Inflammatory macrophage treated with lipopolysaccharide for 4 hours (primary cell): ENCODE measurements at places on chromosomes 5 and 9.

- no peak for DNase-seq
These were observed 213.9 kb downstream of the BNC2 start for GRCh38 chr9:16656432-16657169.

- DNase-seq = no peak
These were observed 46.1 kb upstream of the CLPTM1L start for GRCh38 chr5:1390861-1391600.

DNA sequence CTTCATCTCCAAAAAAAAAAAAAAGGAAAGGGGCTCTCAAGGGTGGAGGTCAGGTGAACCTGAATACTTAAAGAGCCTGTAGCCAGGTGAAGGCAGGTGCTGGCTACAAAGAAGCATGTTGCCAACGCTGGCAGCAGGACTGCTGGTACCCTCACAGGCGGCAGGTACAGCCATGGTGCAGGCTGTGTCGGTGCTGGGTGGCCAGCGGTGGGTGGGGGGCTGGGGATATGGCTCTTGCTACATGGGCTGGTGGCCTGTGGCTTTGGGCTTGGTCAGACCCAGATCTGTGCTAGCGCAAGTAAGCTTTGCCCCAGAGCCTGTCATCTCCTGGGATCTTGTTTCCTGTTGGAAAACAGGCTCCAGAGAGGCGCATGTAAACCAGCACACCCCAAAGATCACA lies 86.3 kb upstream of the PHYKPL start:
- no peak for DNase-seq

DNA sequence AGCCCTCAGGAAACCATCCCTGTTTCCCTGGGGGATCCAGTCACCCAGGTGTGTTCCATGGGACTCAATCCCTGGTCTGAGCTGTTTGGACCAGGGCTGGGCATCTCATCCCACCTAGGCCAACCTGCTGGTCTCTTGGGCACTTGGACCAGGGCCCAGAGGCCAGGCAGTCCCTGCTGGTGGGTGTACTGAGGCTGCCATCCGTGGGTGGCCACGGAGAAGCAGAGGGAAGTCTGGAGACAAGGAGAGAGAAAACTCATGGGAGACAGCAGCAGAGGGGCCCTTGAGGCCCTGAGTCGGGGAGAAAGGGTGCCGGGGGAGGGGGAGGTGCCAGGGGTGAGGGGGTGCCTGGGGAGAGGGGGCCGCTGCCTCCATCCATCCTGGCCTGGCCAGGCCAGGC lies 247.8 kb downstream of the PBX3 start:
- no peak for DNase-seq

DNA sequence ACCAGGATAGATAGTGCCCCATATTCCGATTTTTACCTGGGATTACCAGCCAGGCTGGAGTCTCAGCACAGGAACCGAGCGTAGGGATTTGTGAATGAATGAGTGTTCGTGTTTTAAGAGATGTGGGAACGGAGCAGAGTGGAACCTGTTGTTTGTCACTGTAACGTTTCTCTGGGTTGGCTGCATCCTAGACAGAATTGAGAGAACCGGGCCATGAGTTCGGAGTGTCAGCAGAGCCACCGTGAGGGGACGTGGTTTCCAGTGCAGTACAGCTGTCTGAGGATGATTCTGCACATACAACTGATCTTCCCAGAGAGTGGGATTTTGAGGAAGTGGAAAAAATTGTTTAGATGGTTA lies 1.2 kb downstream of the PDE8B start:
- no peak for DNase-seq

DNA sequence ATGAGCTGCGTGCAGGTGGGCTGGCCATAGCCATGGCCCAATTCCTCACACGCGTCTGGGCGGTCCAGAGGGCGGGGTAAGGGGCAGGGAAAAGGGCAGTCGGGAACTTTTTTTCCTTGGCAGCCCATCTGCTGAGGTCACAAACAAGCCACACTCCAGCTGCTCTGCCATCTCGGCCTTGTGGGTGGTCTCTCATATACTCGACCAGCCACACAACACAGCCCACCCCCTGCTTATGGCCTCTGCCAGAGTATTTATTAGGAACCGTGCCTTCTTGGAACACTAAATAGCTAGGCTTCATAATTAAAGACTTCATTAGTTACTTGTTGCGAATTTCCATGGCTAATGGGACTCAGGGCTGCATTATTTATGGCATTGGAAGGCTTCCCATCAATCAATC lies 98.5 kb upstream of the LHFPL2 start:
- DNase-seq = no peak

DNA sequence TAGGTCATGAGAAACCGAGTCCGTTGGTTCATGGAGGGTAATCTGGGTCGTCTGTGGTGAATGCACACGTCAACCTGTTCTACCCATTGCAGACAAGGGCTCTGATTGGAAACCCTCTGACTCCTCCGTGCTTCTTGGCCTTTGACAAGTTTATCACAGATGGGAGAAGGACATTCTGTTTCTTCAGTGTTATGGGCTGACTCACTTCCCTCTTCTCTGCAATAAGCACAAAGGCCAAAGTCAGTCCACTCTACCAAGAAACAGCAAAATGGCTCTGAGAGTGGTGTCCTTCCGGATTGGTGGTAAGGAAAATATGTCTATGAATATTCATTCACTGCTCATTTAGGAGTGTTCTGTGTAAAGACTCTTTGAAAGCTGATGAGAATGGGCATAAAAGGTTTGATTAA lies 89.3 kb downstream of the FEM1C start:
- DNase-seq = peak; percentile 71

- no peak for DNase-seq
These were observed 63.5 kb upstream of the SLC2A8 start for GRCh38 chr9:127333221-127334064.

DNA sequence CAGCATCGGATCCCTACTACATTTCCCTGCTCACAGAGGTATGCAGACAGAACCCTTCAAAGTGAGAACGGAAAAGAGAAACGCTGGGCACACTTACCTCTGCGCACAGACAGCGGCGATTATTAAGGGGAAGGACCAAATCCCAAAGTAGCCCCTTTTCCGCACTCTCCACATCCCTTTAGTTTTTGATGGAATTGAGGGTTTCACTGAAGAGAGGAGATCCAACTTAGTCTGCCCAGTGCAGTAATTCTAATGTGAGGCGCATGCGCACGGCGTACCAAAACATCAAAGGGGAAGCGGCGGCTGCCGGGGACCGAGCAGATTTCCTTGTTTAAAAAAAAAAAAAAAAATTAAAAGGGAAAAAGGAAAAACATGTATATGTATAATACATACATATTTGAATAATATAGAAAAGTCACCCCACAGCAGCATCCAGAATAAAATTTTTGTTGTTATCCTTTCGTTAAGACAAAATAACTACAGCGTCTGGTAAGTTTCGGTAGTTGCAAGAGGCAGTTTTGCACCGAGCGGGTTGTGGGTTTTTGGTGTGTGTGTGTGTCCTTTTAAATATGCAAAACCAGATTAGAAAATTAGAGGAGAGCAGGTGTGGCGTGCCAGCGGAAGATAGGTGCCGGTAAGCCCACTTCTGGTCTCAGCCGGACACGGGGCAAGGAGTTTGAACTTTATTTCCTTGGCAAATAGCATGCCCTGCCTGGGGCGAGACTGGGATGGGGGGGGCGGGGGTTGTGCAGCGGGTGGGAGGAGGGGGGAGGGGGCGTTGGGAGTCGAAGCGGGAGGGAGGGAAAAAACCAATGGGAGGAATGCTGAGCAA lies at the start of gene GABRB2:
Gene GABRB2, minus strand, starts transcription at position 256 of the 832 bp plus-strand sequence. Its CDS starts 82 bp downstream, at position 174.
- DNase-seq = peak; percentile 20

GRCh38 chr5:87147441-87147840 lies 120.2 kb upstream of the RASA1 start:
- DNase-seq = no peak

- DNase-seq = no peak
These were observed 36.8 kb upstream of the C5orf58 start for GRCh38 chr5:170195961-170196360.

GRCh38 chr5:35780236-35780635 lies 76.5 kb upstream of the IL7R start:
- DNase-seq = no peak

DNA sequence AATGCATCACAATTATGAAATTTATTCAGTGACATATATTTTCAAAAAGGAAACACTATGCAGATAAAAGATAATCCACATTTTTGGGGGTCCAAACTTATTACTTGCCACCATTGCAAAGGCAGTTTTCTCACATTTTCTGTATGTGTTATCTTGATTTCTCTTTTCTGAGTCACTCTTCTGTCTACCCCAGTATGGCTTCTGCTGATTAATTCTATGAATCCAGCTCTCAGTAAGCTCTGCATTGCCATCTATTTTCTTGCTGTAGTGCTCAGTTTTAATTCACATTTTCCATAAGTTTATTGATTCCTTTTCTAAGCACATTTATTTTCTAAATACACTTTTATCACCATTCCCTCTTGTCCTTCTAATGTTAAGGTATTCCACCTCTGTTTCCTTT lies 1.7 kb downstream of the IFNA10 start:
- DNase-seq = no peak

GRCh38 chr9:121692606-121693387 lies 41.4 kb downstream of the DAB2IP start:
- no peak for DNase-seq

GRCh38 chr9:20152151-20152725 lies 363.4 kb upstream of the SLC24A2 start:
- DNase-seq = no peak

GRCh38 chr9:34321451-34321850 lies 7.6 kb downstream of the KIF24 start:
- DNase-seq = no peak

DNA sequence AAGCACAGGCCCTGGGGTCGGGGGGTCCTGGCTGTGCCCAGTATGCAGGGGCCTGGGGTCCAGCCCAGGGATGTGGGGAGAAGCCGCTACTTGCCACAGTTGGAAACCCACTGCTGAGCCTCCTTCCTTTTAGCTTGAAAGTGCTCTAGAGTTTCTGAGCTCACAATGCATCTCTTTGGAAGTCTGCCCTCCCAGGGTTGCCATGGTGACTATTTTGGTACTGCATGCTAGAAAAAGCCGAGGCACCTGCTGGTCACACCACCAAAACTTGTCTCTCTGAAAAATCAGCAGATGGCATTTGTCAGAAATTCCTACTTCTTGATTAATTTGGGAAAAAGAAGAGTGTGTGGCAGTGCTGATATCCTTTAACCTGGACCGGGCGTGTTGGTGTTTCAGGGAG lies 151.8 kb downstream of the SEC61B start:
- DNase-seq = no peak

DNA sequence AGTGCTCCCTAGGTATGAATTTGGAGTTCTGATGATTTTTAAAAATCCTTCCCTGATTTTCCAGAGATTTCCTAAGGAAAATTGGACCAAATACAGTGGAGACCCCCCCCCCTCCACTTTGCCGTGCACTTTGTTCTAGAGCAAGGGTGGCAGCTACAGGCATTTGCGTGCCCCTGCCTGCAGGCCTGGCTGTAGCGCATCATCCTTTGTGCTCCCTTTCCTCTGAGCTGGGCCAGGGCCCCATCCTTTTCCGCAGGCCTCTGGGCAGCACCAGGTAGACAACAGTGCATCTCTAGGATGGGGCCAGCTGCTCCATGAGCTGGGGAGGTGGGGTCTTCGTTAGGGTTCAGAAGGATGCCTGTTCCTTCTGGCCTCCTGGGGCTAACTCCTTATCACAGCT lies 39.6 kb downstream of the TRIO start:
- no peak for DNase-seq

DNA sequence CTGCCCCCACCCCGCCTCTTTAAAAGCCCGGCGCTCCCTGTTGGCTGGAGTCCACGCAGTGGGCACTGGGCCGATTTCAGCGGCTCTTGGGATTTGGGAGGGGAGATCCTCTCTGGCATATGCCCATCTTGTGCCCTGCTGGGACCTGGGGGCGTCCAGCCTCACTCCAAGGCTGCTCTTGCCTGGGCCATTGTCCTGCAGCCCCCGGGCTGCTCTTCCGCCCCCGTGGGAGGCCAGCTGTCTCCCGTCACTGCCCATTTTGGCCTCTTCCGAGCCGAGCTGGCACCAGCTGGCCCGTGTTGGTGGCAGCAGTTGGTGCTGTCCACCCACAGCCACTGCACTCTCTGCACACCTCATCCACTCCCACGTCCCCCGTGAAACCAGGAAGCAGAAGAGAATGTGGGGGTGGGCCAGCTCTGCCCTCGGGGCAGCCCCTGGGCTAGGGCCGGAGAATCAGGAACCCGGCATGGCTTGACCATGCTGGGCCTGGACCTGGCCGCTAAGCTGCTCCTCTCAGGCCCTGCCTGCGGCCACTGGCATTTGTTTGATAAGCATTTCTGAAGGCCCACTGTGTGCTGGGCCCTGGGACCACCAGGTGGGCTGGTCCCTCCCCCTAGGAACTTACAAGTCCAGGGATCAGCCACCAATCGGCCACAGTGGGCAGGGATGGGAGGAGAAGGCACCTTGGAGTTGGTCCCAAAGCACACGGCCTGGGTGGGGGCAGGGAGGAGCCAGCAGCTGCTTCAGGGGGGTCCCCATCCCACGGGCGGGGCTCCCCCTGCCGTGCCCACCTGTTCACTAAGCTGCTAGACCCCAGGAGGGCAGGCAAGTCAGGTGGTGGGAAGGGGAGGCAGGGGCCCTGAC lies 2.2 kb downstream of the C8G start:
- no peak for DNase-seq
